ENCODE measurements at places on chromosomes 3 and 15. TPM values are rescaled to one million over a fixed set of nuclear protein-coding genes. Genes with fewer than 3 reads are reported as not detected.

DNA sequence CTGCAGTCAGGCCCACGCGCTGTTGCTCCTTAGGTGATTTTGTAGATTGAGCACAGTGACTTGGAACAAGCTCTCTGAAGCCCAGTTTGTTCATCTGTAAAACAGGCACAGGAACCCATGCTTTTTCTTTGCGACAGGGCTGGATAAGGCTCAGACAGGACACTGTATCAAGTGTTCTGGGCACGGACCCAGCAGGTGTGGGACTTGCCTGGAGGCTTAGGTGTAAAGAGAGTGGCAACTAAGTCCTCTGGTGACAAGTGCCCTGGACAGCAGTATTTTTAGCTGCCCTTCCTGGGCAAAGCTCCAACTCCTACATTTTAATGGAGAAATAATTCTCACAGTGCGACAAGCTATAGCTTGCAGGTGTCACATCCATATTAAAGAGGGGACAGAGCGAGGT is 32.2 kb downstream of the CD276 start:
- no peak for DNase-seq

DNA sequence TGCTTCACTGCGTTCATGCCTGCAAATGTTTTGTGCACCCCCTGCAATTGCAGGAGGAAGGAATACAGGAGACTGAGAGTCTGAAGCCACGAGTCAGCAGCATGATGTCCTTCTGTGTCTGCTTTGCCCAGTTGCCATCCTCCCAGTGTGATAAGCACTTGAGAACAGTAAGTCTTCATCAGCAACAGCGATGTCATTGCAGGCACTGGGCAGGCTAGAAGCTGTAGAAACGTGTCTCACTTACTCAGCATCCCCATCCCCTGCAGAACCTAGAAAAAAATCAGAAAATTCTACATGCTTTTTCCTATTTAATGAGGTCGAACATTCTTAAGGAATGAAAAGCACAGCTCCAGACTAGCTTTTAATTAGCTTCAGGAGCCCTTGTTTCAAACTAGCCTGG is 156.5 kb upstream of the LPP start:
- DNase-seq, result peak; percentile 45

The ASB14 gene
- total RNA-seq, result 0.04 TPM

The GPR149 gene
- not detected for total RNA-seq

The PPP1R14D gene
- total RNA-seq, result not detected

GRCh38 chr3:190972840-190973270 is 110.4 kb upstream of the GMNC start:
- DNase-seq, result no peak

DNA sequence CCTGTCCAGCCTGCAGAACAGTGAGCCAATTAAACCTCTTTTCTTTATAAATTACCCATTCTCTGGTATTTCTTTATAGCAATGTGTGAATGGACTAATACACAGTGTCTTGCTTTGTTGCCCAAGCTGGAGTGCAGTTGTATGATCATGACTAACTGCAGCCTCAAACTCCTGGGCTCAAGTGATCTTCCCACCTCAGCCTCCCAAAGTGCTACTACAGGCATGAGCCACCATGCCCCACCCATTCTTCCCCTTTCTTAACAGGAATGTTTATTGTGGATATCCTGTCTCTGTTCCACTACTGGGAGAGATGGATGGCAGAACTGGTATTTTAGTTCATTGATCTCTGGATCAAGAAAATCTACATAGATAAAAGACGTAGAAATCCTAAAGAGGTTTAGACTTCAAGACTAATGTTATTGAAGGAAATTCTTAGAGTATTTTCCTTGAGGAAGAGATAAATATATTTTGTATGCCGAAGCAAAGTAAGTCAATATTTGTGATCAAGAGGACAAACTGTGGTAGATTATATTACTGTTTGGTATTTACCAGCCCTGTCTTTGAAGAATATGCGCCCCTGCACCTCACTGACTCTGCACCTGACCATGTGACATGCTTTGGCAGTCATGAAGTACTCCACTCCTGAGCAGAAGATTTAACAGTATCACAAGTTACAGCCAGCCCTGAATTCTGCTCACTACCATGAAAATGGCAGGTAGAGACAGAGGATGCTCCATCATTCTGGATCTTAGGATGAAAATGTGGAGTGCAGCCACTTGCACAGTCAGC is 42.9 kb downstream of the UACA start:
- no peak for DNase-seq

- DNase-seq, result no peak
These were observed 9.5 kb downstream of the WNT5A start for GRCh38 chr3:55477306-55478303.

- no peak for DNase-seq
These were observed 24.9 kb downstream of the SIAH2 start for GRCh38 chr3:150737874-150738679.

The MRPL3 gene
- 150 TPM for total RNA-seq

DNA sequence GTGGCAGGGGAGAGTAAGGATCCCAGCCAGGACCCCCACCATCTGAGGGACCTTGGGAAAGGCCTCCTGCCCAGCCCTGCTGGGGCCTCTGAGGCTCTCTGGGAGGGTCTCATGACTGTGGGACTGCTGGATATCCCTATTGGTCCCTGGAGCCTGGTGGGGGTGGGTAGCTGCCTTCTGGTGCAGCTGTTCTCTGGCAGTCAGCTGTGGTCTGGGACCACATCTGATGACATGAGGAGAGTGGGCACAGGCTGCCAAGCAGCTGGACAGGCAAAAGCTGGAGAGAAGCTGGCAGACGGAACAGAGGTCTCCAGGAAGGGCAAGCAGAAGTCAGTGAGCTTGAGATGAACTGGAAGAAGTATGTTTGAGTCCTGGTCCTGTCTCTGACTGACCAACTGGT is 22.4 kb downstream of the PLEKHO2 start:
- no peak for DNase-seq

GRCh38 chr15:56915888-56916287 is 2.6 kb upstream of the TCF12 start:
- DNase-seq, result no peak

DNA sequence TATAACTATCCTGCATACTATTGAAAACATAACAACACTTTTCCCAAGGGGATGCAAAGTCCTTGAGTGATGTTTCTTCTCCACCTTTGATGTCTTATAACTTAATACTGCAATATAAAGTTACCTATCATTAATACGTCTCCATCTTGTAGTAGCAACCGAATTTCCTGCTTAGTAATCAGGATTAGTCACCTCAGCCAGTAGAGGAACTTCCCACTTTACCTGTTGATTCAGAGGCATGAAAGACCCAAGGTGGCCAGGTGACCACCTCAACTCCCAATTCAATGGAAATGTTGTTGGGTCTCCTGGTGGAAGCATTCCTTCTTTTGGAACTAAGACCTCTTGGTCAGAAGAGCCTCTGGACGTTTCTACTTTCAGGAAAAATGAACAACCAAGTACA is 3.5 kb upstream of the TMCC1 start:
- no peak for DNase-seq

DNA sequence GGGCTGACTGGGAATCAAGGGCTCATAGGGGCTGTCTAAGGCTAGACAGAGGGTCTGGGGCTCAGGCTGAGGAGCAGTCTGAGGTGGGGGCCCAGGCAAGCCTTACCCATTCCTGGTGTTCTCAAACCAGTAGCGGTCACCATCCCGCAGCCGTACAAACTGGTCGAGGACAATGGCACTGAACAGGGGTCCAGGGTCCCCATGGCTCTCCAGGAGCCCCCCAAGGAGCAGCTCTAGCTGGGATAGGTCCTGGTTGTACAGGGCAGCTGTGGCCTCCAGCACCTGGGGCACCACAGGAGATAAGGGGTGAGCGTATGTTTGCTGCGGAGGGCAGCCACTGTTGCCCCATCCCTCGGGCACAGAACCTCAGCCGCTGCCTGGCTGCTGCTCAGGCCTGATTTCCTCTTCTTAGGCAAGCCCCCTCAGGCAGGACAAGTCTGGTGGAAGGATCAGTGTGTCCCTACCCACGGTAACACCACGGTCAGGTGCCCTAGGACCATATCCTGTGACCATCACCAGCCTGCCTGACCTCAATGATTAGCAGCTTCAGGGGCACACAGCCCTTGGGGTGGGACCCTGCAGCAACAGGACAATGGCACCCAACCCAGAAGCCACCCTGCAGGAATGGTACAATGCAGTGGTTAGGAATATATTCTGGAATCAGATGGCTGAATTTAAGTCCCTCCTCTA is 5.9 kb downstream of the DUOX2 start:
- DNase-seq, result no peak

- DNase-seq, result no peak
These were observed 145.8 kb downstream of the TPRA1 start for GRCh38 chr3:127444761-127445160.

Data from Karpas-422 (cell line).